Activated CD4-positive, CD25-positive, alpha-beta regulatory T cell treated with anti-CD3 and anti-CD28 coated beads, Interleukin-2, amount 50 U/mL, for 24 hours (primary cell): ENCODE measurements at places on chromosomes 3 and 15.
A peak's percentile ranks its signal among the peaks of the same experiment; 100 is the strongest.

DNA sequence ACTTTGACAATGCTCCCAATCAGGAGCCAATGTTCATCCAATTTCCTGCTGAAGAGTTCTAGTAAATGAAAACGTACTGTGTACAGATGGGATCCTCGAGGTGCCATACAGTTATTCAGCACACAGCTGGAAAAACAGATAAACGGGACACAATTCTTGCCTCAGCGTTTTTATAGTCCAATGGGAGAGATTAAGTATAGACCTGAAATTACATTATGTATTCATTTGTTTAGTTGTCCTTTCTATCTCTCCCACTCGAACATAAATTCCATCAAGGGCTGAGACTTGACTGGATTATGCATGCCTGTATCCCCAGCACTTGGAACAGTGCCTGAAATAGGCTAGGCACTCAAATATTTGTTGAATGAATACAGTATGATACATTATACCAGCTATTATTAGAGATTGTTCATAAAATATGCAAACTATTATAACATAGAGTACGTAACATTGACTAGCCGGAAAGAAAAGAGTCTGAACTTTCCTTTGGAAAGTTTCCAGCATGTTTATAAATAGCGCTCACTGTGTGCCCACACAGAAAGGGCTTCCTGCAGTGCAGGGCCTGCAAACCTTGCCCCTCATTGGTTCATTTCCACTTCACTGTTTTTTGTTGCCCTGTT, 27.4 kb upstream of the SNTN start:
- ATAC-seq = no peak

DNA sequence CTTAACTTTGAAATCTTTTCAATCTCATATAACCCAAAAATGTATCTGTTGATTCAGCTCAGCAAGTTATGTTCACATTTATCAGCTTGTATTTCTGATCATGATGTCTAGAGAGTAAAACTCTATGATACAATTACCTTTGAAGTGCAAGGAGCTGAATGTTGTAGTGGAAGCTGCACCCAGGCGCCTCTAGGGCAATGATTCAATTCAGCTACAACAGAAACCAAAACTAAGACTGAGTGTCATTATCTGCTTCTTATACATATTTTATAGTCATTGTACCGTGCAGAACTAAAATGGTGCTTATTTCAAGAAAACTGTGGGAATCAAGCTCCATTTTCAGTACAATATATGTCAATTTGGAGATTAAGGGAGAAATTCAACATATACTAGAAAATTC, 1237.5 kb downstream of the ZPLD1 start:
- ATAC-seq = no peak

- ATAC-seq = no peak
These were observed 23.2 kb downstream of the GPR15 start for GRCh38 chr3:98555025-98555379.

DNA sequence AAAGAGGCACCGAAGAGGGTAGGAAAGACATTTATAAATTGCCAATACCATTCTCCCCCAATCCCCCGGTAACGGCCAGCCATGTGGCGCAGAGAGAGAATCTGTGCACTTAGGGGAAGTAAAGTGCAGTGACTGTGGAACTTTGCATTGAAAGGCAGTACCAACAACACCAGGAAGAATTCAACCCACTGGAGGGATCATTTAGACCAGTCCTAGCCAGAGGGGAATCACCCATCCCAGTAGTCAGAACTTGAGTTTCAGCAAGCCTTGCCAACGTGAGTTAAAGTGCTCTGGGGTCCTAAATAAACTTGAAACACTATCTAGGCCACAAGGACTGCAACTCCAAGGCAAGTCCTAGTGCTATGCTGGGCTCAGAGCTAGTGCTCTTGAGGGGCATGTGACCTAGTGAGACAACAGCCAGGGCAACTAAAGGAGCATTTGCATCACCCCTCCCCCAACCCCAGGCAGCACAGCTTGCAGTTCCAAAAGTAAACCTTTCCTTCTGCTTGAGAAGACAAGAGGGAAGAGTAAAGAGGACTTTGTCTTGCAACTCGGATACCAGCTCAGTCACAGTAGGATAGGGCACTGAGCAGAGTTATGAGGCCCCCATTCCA, 15.0 kb downstream of the CEP70 start:
- ATAC-seq = no peak

GRCh38 chr3:99943931-99944761, 126.5 kb downstream of the CMSS1 start:
- no peak for ATAC-seq

- ATAC-seq = no peak
These were observed 33.2 kb downstream of the SCG5 start for GRCh38 chr15:32674681-32675080.

DNA sequence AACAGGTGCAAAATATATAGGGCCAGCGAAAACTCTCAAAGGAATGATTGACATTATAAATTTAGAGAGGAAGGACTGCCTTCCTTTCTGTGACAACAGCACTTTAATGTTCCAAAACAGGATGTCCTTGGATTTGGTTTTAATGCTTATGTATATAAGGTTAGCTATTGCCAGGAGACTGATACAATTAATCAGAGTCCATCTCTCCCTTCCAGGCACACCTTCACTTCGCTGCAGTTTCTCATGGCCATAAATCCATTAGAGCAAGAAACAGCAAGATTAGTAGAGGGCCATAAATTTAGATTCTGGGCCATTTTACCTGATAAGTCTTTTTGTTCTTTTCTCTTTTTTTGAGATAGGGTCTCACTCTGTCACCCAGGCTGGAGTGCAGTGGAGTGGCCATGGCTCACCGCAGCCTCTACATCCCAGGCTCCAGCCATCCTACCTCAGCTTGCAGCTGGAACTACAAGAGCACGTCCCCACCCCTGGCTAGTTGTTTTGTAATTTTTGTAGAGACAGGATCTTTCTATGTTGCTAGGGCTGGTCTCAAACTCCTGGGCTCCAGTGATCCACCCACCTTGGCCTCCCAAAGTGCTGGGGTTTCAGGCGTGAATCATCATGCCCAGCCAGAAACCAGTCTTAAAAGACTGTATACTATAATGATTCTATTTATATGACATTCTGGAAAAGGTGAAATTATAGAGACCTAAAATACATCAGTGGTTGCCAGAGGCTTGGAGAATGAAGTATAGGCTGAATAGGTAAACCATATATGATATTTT, 15.7 kb upstream of the TFRC start:
- no peak for ATAC-seq

- ATAC-seq = no peak
These were observed 126.1 kb downstream of the CADPS start for GRCh38 chr3:62749130-62749529.

DNA sequence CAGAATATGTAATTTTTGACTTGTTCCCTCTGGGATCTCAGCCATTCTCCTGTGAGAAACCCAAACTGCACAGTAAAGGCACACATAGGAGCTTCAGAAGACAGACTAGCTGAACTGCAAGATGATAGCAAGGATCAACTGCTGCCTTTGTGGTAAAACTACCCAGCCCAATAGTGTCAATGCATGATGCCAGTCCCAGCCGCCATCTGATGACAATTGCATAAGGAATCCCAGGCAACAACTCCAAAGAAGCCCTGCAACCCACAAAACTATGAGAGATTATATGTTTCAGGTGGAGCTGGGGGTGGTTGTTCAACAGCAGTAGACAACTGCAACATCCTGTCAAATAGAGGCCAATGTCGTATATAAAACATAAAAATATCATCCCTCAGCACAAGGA, 192.4 kb upstream of the ARPP21 start:
- no peak for ATAC-seq

- peak; percentile 96 for ATAC-seq
These were observed 350.3 kb downstream of the DOCK3 start for GRCh38 chr3:51024765-51025632.

DNA sequence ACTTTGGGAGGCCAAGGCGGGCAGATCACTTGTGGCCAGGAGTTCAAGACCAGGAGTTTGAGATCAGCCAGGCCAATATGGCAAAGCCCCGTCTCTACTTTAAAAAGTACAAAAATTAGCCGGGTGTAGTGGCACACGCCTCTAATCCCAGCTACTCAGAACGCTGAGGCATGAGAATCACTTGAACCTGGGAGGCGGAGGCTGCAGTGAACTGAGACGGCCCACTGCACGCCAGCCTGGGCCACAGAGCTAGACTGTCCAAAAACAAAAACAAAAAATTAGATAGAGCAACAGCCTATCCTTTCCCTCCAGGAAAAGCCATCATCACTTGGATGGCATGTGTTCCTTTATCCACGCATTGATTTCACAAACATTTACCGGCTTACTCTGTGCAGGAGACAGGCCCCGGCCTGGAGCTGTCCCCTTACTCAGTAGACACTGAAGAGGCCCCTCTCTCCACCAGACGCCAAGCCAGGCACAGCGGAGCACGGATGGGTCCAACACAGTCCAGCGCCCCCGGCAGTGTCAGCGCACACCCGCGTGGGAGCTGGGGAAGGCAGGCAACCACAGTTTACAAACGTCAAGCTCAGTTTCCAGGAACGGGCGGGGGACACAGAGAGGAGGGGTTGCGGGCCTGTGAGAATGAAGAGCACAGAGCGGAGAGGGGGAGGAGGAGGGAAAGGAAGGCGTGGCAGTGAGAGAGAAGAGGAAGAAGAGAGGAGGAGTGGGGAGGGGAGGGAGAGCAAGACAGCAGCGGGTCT, 3.1 kb downstream of the GP5 start:
- peak; percentile 44 for ATAC-seq

DNA sequence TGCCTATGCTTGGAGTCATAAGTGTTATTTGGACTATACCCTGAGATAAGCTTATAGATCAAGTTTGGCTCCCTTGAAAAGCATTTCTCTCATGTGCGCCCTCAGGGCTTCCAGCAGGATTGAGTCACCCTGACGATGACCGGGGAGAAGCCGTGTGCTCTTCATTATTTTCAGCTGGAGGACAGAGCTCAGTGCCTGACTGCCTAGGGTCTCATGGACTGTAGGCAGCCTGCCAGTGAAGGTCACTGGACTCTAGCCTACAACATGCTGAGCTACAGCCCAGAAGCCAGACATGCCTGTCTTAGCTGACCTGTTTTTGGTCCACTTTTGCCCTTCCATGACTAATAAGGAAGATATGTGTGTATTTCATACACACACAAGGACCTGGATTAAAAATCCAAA, 31.6 kb upstream of the NUDT16 start:
- ATAC-seq = no peak

GRCh38 chr15:35439291-35439690, 106.7 kb downstream of the DPH6 start:
- ATAC-seq = no peak

DNA sequence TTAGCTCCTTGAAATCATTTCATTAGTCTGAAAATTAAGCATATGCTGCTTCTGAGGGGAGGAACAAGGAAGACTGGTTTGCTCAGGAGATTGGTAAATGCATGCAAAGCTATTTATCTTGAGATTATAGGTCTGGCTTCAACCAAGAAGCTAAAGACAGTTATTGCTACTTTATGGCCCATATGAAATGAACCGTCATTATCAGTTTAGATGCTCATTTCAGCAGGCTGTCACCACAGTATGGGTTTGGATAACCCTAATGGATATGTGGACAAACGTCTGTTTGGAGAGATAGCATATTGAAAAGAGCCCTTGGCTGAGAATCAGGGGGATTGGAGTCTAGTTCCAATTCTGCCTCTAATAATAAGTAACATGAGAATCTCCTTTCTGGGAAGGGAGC, 922.6 kb downstream of the TUSC7 start:
- ATAC-seq = no peak

GRCh38 chr3:12590096-12590495, 33.2 kb downstream of the MKRN2 start:
- ATAC-seq = no peak

- no peak for ATAC-seq
These were observed 46.2 kb downstream of the DPH6 start for GRCh38 chr15:35499723-35500122.

DNA sequence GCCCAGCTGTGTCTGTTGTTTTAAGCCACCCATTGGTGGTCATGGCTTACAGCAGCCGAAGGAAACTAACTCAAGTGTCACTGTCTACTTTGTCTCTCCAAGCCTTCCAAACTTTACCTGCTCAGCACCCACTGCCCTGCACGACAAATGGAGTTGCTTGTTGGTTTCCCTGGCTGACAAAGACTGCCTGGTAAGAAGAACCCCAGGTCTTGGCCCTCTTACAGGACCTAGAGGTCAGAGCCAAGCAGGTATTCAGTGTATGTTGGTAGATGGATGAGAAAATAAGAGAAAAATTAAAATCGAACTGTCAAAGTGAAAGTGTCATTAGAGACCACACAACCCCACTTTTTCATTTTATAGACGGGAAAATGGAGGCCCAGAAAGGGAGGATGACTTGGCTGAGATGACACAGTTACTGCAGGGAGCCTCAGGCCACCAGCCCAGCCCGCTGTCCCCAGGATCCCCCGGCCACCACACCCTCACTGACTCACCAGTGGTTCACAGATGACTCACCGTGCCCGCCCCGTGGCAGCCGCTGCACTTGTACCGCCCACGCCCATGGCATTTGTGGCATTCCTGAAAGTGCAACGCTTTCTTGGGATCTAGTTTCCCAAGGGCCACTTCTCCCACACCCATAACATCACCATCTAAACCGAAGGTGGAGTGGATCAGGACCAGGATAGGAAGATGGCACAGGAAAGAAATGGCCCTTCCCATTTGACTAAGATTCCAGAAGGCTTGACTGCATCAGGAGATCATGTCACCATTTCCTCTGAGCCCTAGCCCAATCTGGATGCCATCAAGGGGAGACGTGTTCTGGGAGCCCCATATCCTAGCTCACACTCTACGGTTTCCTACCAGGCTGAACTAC, 15.2 kb downstream of the SSUH2 start:
- ATAC-seq = peak; percentile 87

- no peak for ATAC-seq
These were observed 326.3 kb upstream of the PDZRN3 start for GRCh38 chr3:73950865-73951558.

- no peak for ATAC-seq
These were observed 1274.4 kb upstream of the EPHA6 start for GRCh38 chr3:95539950-95540483.

DNA sequence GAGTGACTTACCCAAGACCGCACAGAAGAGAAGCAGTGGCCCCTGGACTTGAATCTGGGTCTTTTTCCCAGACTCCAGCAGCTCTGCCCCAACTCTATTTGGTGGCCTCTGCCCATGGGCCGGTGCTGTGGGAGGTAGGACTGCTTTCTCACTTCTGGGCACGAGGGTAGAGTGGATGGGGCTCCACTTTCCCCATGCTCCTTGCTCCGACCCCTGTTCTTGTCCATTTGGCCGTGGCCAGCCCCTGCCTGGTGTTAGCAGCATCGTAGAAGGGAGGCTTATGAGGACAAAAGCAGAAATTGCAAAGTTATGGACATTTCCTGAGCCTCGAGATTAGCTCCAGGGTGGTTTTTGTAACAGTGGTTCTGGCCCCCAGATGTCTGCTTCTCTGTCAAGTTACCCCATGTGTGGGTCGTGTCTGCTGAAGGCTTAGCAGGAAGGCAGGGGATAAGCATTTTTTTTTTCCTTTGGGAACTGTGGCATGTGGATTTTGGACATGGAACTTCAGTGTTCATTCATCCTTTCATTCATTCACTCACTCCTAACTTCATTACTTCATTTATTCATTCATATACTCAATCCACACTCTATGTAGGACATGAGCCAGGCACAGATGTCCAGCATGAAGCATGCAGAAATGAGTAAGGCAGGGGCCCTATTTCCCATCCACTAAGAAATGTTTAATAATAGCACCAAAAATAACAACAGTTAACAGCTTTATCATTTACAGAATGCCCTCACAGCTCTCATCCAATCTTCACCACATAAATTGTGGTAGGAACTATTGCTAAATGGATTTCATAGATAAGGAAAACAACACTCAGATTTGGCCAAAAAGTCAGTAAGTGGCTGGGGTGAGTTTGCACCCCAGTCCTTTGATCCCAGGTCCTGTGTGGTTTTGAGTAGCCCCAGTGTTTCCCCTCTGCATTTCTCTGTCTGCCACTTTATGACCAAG, 180.5 kb downstream of the OPA1 start:
- no peak for ATAC-seq
